ENCODE measurements at places on chromosomes 12 and 14. TPM values are rescaled to one million over a fixed set of nuclear protein-coding genes. Genes with fewer than 3 reads are reported as not detected.

GRCh38 chr12:93205361-93205760, 172.4 kb upstream of the NUDT4 start:
- no peak for DNase-seq

- peak; percentile 14 for DNase-seq
These were observed 21.3 kb upstream of the RFLNA start for GRCh38 chr12:124273630-124274029.

DNA sequence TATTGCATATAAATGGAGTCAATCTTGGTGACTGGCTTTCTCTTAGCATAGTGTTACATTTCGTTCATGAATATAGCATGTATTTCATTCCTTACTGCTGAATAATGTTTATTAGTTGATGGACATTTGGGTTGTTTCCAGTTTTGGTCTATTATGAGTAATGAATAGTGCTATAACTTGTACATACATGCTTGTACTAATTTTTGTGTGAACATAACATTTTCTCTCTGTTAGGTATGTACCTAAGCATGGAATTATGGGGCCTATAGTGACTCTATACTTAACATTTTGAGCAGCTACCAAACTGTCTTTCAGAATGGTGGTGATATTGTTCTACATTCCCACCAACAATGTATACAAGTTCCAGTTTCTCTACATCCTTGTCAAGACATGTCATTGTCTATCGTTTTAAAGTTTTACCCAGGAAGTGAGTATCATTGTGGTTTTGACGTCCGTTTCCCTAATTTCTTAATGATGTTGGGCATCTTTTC, 23.1 kb downstream of the ATP2A2 start:
- DNase-seq = peak; percentile 60

DNA sequence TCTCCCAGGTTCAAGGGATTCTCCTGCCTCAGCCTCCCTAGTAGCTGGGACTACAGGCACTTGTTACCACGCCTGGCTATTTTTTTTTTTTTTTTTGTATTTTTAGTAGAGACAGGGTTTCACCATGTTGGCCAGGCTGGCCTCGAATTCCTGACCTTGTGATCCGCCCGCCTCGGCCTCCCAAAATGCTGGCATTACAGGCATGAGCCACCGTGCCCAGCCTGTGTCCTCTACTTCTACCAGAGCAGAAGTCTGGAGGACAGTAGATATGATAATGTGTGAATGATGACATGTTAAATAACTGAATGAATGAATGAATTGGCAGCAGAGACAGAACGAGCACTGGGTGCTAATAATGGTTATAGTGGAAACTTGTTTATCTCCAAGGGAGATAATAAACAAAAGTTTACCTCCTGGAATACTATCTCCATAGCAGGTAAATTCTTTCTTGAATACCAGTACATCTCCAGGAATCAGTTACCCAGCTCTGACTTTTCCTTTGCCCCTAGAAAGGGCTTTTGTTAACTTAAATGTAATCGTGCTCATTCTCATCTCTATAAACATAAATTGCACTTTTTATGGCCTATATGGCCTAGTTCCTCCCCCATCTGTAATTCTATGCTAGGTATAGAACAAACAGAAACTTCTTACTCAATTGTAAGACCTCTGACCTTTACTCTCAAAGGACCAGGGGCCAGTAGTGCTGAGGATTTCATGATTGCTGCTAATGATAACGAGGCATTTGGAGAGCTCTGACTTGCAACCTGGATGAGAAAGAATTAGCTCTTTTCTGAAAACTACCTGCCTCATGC, 7.2 kb upstream of the LGALS3 start:
- no peak for DNase-seq

GRCh38 chr12:80498059-80498728, 54.2 kb downstream of the PTPRQ start:
- DNase-seq = no peak

- DNase-seq = no peak
These were observed 15.2 kb downstream of the PDE6H start for GRCh38 chr12:14988035-14988434.

GRCh38 chr12:65051218-65051617, 69.9 kb downstream of the WIF1 start:
- DNase-seq = no peak

DNA sequence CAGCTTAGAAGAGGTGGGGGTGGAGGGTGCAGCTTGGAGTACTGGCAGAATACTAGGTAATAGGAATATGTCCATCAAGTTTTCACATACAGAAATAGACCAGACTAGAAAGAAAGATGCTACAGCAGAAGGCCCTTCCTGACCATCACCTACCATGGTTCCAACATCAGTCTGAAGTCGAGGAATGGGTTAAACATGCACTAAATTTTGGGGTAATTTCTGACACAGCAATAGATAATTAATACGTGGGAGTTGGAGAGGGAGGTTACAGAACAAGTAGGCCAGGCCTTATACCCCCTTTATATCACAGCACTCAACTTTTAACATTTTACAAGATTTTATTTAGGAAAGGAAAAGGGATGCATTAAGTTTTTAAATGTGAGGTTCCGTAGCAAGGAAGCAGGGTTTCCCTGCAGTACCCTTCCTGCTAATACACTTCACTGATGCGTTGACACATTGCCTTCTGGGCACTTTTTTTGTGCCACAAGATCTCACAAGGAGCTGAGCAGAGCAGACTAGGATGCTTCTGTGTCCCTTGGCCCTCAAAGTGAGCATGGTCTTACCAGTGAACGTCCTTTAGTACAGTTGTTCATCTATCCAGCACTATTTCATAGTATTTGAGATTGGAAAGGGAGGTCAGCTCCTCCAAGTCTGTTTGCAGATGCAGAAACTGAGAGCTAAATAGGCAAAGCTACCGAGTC, 50.8 kb downstream of the EID3 start:
- DNase-seq = no peak

- no peak for DNase-seq
These were observed 80.3 kb downstream of the PAPOLA start for GRCh38 chr14:96582411-96582961.

- no peak for DNase-seq
These were observed 18.5 kb downstream of the COL2A1 start for GRCh38 chr12:47985596-47986290.

DNA sequence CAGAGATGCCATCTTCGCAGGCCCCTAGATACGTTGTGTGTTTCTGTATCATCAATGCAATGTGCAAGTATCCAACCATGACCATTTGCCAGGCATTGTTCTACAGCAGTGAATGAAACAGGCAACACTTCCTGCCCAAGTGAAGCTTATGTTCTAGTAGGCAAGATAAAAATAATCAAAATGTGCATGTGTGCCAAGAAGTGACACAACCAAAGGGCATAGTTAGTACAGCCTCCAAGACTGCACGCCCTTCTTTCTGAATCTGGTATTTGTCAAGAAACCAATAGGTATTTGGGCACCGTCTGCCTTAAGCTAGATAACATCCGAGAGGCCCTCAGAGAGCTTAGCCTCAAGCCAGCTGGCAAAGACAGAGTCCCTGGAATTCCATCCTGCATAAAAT, 152.0 kb downstream of the TMEM132C start:
- DNase-seq = no peak

Gene NKX2-1
- total RNA-seq = not detected

Gene DEGS2
- total RNA-seq = 0.16 TPM
